ENCODE measurements at places on chromosomes 16 and 17. TPM values are rescaled to one million over a fixed set of nuclear protein-coding genes. Genes with fewer than 3 reads are reported as not detected.

- peak; percentile 28 for DNase-seq
Measured at GRCh38 chr17:40168262-40168832, 8.9 kb upstream of the RAPGEFL1 start.

DNA sequence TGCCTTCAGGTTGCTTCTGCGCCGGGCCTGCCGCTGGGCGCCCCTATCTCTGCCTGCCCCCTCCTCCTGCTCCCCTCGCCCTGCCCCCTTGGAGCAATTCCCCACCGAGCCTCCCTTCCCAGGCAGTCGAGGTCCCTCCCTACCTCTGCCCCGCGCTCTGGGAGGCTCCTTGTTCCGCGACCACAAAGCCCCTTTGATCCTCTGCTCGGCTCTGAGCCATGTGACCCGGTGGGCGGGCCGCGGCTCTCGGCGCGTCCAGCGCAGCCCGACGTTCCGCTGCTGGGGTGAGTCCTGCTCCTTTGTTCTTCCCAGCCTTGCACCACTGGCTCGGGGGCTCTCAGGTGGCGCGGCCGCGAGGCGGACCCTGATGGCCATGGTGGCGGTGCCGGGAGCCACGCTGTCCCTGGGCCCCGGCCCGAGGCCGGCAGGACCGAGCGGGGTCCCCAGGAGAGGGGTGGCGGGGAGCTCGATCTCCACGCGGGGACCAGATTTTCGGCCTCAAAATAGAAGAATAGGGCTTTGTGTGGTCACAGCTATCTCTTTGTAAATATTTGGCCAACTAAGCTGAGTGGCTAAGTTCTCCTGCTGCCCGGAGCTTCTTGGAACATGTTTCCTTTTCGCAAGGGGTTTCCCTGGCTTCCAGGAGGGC, 310.6 kb downstream of the SEC14L1 start:
- DNase-seq = no peak

- no peak for DNase-seq
Measured at GRCh38 chr17:73598212-73598611, 46.0 kb downstream of the SDK2 start.

- DNase-seq = no peak
Measured at GRCh38 chr16:68270353-68270752, 6.0 kb downstream of the SLC7A6 start.

GRCh38 chr17:79839356-79840268, at the start of gene CBX4:
TSS of gene CBX4 (minus strand) at chr17:79839440. CDS start at chr17:79839251, 189 bp downstream.
- peak; percentile 87 for DNase-seq

GRCh38 chr16:67077871-67078270, 31.9 kb upstream of the PHAF1 start:
- no peak for DNase-seq

Gene TVP23A
- not detected for total RNA-seq

Gene BCKDK
- total RNA-seq = 60.7 TPM

Gene OR2C1
- total RNA-seq = not detected

DNA sequence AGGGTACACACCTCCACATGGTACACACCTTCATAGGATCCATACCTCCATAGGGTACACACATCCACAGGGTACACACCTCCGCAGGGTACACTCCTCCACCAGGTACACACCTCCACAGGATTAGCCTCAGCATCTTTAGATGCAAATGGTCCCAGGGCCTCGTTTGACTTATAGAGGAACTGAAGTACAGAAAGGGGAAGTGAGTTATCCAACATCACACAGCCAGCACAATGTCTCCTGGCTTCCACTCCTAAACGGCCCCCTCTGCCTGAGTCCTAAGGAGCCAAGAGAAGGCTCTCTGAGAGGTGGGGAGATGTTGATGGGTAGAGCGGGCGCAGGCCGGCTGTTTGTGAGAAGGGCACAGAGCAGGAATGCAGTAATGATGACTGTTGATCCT, 12.0 kb downstream of the FOXN1 start:
- DNase-seq = no peak

Gene KIAA0513
- 6.6 TPM for total RNA-seq

GRCh38 chr16:1907226-1907860, 10.9 kb downstream of the HS3ST6 start:
- DNase-seq = no peak

DNA sequence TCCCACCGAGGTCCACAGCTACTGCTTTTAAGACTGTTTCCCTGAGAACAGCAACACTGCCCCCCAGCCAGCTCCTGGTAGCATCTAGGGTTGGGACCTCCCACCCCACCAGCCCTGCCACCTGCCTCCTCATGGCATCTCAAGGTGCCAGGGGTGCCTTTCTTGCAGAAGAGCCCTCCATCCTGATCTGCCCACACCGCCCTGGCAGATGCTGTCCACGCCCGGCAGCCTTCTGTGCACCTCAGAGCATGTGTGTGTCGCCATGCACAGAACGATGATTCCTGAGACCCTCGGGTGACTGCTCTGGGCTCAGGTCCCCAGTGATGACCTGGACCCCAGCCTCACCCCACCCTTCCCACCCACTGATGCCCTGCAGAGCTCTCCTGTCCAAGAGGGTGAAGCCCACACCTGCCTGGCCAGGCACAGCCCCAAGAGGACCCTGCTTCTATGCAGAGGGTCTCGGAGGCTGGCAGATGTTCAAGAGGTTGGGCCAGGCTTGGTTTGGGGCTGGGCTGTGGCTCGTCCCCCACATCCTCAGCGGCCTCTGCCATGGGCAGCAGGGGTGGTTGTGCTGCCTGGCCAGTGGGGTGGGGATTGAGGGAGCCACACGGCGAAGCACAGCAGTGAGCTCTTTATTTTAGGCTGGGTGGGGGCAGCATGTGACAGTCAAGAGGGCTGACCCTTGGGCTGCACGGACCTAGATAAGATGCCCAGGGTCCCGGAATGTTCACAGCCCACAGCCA, 5.2 kb upstream of the SPATA2L start:
- no peak for DNase-seq

DNA sequence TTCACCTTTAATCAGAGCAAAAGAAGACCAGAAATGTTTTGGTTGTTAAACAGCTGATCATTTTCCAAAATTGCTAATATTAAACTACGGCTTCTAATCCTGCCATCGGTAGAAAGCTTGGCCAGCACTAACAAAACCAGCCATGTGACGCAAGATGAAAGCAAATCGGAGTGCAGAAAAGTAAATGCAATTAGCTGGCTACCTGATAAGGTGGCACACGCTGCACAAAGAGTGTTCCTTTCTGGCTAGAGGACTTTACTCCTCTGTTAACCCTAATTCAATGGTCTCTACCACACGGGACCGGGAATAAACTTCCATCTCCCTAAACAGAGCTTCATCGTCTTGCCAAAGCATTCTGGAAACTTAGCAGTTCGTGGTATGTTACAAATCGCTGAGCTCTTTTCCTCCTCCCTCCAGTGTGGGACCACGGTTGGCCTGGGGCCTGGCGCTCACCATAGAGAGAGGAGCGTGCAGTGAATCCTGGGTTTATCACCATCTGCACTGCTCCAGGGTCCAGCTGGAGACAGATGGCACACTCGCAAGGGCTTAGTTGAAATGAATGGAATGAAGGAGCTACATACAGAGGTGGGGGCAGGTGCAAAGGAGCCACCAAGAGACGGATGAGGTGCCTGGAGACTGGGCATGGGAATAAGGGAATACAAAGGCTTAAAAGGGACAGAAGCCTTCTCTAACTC, 10.1 kb upstream of the COG1 start:
- DNase-seq = no peak

DNA sequence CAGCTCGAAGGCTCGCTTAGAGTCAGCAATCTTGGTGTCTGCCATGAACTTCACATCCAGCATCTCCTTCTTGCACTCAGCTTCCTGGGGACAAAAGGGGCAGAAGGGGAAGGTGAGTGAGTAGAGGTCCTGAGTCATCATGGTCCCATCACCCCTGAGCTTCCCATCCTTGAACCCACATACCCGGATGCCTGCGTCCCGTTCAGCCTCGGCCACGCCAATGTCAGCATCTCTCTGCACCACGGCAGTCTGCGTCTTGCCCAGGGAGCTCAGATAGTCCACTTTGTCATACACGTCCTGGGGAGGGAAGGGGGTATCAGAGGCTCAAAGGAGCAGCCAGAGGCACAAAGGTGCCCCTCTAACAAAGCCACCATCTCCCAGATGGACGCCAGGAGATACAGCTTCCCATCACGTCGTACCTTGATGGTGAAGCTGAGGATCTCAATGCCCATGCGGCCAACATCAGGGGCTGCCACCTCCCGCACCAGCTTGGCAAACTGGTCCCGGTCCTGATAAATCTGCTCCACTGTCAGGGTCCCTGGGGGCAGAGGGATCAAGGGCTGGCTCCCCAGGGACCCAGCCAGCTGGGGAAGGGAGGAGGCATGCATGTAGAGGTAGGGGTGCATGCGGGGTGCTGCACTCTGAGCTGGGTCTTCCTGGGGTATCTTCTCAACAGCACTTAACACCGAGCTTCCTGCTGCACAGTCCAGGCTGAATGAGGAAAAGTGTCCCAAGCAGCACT, 15.2 kb downstream of the FLOT2 start:
- DNase-seq = no peak

Measured in HCT116 (cell line).